WERI-Rb-1 (cell line): ENCODE measurements at places on chromosomes 1 and 21.

DNA sequence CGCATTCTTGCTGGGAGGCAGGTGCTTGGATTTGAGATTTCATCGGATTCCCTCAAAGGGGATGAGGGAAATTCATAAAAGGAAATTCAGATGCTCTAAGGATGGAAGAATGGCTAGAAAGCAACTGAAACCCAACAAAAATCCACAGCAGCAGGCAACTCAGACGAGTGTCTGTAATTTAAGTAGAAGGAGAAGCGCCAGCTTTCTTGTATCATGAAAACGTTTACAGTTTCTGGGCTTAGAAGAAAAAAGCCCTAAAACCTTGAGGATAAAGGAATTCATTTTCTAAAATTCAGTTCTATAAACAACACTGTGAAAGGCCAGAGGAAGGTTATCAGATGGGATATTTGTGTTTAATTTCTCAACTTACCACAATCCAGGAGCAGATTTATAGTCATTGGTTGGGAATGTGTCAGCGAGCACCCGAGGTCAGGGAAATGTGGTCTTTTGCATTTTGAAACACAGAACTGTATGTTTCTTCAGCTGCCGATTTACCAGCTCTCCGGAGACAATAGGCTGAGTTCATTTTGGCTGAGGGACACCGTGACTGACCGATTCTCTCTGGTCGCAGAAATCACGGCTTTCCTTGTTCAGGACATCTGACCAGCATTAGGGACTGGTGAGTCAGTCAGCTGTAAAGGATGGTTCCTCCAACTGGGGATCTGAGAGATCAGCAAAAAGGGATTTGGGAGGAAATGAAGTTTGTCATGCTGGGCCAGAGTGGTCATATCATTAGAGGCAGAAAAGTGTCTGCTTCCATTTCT is 111.6 kb upstream of the ERRFI1 start:
- no peak for DNase-seq

GRCh38 chr1:29549001-29549400 is 312.7 kb downstream of the PTPRU start:
- DNase-seq = no peak

- DNase-seq = no peak
Observed at GRCh38 chr21:35275776-35276175, 226.7 kb upstream of the RUNX1 start.

GRCh38 chr1:215544566-215544965 is 22.5 kb upstream of the KCTD3 start:
- DNase-seq = no peak

GRCh38 chr21:36743008-36743407 is 44.1 kb downstream of the SIM2 start:
- DNase-seq = no peak

DNA sequence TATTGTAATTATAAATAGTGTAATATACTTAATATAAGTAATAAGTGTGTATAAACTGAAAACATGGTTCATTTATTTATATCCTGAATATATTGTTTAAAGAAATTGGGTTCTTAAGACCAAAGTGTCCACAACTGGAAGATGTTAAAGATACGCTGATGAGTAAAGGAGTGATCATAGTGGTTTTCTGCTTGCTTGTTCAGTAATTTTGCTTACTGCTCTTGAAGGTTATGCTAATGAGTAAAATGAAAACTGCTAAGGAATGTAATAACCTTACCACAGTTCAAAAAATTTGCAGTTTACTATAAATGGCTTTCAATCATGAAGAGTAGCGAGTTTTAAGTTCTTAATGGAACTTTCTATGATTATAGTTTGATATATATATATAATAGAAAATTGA is 22.0 kb downstream of the DONSON start:
- DNase-seq = no peak

- peak; percentile 25 for DNase-seq
Observed at GRCh38 chr1:181099152-181100014, 10.9 kb downstream of the IER5 start.

DNA sequence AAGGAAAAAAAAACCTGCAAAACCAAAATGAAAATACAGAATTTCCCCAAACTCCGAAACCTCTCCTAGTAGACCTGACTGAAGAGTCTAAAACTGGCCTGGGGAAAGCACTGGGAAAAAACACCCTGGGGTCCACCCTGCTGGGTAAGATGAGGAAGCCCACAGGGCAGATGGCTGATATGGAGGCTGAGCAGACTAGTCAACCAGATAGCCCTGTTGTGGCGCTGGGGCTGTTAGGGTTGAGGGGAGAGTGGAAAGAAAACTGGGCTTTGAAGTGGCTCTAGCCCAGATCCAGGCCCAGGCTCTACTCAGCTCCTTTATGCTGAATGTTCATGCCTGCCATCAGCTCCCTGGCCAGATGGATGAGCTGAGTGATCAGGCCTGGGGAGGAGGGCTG is 6.8 kb upstream of the SLAMF1 start:
- DNase-seq = no peak

GRCh38 chr1:117985973-117986372 is 56.4 kb downstream of the WDR3 start:
- DNase-seq = no peak

- no peak for DNase-seq
Observed at GRCh38 chr21:45137612-45137937, 63.2 kb downstream of the ADARB1 start.

DNA sequence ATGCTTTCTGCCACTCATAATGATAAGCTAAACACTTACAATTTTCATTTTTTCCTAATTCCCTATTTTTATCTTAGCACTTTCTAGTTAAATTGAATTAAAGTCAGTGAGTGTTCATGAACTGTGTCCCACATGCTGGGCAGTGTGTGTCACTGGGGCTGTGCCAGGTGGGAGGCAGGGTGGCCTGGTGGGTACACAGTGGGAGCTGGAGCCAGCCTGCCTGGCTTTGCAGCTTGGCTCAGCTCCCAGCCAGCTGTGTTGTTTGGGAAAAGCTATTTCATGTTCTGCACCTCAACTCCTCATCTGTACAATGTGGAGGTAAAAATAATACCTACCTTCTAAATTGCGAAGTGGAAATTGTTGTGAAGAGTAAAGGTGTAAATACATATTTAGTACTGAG is 238.4 kb downstream of the PLA2G4A start:
- DNase-seq = no peak

DNA sequence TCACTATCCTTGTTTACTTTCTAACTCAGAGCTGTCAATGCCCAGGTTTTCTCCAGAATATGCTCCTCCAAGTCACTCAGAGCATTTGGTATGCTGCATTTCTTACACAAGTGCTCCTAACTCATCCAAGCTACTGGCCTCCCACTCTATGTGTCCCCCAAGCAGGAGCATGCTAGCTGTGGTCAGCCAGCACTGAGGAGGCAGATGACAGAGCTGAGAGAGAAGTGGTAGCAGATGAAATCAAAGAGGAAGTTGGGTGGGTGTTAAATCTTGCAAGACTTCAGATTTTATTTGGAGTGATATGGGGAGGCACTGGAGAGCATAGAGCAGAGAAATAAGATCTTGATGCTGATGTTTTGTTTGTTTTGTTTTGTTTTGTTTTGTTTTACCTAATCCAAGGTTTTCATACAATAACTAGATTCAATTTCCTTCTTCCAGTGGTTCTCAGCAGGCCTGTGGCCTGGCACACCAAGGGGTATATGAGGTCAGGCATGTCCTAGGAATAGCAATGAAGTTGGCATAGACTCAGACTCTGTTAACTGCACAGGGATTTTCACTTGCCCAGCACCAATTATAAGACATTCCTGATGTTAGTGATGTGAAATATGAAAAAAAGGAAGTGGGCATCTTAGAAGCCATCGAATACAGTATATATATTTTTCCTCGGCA is 3.1 kb upstream of the PGBD5 start:
- no peak for DNase-seq

DNA sequence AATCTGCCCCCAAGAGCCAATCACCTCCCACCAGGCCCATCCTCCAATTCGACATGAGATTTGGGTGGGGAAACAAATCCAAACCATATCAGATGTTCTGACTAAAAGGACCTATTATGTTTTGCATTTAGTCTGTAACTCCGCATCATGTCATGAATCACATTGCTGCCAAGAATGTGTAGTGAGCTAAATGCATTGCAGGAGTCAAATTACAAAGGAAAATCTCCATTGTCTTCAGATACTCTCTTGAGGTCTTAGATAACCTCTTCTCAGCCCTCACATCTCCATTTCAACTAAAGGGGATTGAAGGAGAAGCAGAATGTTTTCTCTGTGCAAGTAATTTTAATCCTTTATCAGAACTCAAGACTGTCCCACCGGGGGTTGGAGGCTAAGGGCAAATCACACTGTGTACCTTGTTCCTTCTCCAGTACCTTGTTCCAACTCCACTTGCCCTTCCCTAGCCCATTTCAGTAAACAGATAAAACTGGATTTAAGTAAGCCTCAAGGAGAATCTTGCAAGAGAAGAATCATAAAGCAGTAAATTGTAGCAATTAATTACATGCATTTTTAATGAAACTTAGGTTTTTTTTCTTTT is 34.1 kb downstream of the EXTL2 start:
- DNase-seq = no peak

- DNase-seq = no peak
Observed at GRCh38 chr1:244384066-244384465, 67.6 kb downstream of the ADSS2 start.

DNA sequence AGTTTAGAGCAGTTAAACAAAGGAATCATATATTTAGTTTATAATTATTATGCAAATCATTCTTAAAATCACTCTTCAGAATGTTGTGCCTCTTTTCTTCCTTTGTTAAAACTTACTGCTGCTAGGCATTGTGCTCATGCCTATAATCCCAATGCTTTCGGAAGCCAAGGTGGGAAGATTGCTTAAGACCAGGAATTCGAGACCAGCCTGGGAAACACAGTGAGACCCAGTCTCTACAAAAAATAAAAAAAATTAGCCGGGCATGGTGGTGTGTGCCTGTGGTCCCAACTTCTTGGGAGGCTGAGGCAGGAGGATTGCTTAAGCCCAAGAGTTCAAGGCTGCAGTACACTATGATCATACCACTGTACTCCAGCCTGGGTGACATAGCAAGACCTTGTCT is 33.6 kb downstream of the ZSWIM5 start:
- no peak for DNase-seq

DNA sequence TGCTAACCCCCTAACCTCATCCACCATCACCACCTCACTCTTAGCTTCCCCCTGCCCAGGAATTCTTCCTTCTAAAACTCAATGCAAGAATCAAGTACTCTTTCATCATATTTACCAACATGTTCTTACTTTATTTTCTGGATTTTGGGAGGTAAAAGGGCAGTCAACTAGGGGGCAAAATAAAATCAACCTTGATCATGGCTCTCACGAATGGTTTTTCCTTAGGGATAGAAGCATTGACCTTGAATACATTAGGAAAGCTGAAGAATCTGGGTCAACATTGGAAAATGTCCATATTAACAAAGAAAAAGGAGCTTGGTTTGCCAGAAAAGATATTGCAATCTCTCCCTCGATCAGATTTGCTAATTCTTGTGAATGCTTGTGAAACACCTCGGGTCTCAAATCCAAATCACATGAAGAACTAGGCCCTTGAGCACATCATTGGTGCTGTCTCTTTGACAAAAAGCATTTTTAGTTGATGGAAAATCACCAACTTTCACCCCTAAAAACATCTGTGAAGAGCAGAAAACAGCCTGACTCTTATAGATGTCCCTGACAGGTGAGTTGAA is 58.9 kb downstream of the ZC3H11B start:
- no peak for DNase-seq

- DNase-seq = no peak
Observed at GRCh38 chr1:230090194-230090711, 23.2 kb downstream of the GALNT2 start.

- peak; percentile 12 for DNase-seq
Observed at GRCh38 chr21:15986277-15986676, 256.5 kb downstream of the USP25 start.

- no peak for DNase-seq
Observed at GRCh38 chr1:63931468-63931867, 157.7 kb downstream of the ROR1 start.

DNA sequence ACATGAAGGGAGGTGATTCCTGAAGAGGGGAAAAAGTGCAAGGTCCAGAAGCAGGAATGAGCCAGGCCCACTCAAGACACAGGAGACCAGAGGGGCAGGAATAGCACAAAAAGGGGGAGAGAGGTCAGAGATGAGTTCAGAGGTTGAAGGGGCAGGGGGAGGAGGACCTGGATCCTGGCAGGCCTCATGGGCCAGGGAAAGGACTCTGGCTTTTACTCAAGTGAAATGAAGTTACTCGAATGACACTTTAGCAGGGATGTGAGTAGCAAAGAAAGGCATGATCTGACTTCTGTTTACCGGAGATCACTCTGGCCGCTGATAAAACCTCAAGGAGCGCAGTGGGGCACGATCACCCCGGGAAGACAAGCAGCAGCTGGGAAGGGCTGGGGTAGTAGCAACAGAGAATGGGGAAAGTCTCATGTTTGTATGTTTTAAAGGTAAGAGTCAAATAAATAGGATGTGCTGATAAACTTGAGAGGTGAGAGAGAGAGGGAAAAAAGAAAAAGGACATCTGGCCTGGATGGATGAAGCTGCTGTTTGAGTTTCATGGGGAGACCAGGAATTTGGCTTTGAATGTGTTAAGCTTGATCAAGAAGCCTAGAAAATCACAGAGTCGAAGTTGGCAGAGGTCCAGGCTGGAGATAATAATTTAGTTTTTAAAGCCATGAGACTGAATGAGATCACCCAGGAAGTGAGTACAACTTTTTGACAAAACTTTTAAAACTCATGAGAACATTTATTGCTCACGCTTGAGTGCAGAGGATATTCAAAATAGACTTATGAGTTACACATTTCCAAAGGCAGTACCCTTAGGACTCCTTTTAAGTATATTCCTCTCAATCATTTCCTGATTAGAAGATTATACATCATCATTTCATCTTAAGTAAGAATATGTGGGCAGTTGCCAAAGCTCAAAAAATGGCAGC is 156.0 kb downstream of the RERE start:
- no peak for DNase-seq

DNA sequence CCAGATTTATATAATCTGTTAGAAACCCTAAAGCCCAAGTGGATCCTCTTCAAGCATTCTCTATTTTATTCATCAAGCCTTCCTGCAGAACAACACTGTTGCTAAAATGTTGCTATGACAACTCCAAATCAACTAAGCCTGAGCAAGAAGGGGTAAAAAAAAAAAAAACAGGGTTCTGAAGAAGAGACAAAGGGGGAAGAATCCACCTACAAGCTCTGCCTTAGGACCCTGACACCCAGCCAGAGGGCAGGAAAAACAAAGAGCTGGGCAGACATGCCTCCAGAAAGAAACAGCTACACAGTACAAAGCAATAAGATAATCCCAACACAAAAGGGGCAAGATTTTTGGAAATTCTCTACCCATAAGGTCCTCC is 1.3 kb downstream of the USF1 start:
- no peak for DNase-seq

DNA sequence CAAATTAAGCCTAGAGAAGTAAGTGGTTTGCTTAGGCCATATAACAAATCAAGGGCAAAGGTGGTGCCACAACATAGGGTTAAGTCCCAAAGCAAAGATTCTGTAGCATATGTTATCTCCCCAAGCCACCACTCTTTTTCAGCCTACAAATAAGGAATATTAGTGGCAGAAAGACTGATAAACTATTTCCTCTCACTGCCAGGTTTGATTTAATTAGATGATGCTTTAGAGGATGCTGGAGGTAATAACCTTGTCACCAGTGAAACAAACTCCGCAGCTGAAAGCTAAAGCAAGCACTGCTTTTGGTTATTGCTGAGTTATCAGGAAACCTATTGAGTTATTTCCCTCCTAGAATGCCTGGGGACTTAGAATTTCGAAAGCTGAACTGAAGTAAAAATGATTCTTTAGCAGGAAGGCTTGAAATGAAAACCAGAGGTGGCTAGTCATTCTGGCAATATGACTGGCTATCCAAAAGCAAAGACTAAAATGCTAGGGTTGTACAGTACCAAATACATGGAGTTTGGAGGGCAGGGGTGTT is 145.2 kb downstream of the SYT2 start:
- DNase-seq = no peak
